GM19239 (cell line): ENCODE measurements at places on chromosomes 5 and 9.
A peak's percentile ranks its signal among the peaks of the same experiment; 100 is the strongest.

DNA sequence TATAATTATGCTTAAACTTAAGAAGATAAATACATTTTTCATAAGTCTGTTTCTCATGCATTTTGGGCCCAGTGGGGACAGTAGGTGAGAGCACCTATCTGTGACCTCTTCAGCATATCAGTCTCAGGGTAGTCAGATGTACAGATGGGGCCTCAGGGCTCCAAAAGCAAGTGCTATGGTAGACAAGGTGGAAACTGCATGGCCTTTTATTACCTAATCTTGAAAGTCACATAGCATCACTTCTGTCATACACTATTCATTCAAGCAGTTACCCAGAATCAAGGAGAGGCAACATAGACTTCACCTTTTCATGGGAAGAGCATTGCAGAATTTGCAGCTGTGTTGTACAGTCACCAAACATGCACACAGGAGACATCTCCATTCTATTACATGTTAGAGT is 94.8 kb downstream of the SV2C start:
- DNase-seq, result no peak

DNA sequence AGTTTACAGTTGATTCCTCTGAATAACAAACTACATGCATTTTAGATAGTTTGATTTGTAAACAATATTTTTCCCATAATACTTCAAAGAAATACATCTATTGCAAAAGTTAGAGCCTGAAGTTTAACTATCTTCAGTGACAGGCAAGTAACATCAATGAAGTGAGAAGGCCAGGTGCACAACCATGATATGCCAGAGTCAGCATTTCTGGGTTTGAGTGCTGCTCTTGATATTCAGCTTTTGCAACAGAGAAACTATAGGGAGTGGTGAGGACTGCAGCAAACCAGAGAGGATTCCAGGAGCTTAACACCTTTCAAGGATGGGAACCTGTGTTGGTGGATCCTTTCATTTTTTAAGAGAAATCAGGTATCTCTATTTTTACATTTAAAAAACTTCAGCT is 79.4 kb upstream of the RASEF start:
- no peak for DNase-seq

DNA sequence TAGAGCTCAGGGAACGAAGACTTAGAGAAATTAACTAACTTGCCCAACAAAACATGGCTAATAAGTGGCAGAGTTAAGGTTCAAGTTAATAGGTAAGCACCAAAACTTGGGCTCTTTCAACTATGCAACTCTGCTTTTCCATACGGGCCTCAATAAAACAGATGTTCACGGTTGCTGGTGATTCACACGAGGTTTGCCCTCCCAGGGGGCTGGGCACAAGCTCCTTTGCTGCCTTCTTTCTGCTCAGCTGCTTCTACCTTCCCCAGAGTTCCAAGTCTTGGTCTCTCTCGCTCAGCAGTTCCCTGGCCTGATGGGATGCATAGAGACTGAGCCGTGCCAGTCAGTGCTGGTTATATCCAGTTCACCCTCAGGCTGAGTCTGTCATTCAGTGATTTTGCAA is 217.9 kb downstream of the SREK1 start:
- no peak for DNase-seq

- no peak for DNase-seq
Observed at GRCh38 chr9:120362446-120362845, 217.5 kb downstream of the CDK5RAP2 start.

DNA sequence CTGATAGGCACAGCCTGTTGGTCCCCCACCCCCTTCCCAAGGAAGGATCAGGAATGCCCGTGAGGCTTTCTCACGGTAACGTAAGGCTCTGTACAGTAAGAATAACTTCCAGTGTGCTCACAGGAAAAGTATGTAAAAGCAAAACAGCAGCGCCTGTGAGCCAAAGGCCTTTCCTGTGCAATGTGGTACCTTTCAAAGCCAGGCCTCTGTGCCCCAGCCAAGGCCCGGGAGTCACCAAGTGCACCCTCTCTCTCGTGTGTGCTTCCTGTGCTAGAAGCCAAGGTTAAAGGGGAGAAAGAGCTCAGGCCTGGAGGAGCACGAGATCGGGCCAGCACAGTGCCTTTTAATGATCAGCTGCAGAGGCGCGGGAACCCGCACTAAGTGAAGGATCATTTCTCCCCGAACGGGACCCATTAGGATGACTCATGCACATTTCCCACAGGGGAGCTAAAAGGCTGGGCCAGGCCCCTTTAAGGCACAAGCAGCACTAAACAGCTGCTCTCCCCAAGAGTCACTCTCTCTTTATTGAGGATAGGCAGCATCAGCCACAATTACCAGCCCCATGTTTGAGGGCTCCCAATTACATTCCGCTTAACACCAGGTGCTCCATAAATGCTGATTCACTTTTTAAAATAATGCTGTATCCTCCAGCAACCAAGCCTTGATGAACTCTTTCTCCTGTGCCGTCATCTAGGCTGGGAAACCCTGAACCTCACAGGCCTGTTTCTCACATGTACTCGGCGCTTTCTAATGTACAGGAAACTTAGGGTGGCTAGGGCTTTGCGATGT is 42.8 kb downstream of the SHB start:
- DNase-seq, result no peak

DNA sequence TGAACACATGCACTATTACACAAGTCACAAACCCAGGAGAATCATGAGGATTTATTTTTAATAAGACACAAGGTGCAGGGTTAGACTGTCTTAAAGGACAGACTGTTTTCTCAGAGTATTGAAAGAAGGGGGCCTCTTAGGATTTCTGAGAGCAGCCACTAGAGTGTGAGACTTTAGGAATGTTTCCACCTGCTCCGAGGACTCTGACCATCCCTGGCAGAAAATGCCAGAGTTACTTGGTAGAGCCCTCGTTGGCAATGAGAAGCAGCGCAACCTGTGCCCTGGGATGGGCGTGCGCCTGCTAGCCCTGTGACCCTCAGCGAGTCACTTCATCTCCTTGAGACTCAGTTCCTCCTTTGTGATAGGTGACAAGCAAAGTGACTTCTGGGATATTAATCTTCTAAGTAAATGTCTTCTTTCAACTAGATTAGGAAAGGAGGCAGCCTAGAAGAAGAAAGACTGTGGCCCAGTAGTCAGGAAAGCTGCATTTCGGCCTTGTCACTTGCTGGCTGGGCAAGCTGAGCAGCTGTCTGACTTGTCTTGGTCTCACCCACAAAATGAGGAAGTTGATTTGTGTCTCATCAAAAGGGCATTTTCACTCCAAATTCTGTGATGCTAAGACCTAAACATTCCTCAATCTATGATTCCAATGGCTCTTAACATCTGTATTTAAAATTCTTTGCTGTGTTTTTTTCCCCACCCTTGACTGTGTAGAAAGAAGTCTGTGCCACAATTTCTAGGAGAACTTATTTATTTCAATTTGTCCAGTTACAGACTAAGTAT is 60.5 kb downstream of the PTCD2 start:
- DNase-seq, result peak; percentile 18

GRCh38 chr5:82494942-82495341 is 216.8 kb upstream of the RPS23 start:
- DNase-seq, result no peak
